CD8-positive, alpha-beta memory T cell (primary cell): ENCODE measurements at places on chromosomes 12 and 14.

DNA sequence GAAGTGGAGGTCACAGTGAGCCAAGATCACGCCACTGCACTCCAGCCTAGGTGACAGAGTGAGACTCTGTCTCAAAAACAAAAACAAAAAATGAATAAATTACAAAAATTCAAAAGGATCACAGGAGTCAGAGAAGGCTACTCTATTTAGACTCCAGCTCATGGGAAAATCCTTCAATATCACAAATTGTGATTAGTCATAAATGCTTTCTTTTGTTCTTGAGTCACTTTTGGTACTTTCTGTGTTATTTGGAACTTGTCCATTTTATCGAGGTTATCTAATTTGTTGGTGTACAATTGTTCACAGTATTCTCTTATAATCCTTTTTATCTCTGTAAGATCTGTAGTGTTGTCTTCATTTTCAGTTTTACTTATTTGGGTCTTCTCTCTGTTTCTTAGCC lies 18.9 kb downstream of the ALDH2 start:
- no peak for DNase-seq

- DNase-seq = peak; percentile 79
These were observed 4.6 kb downstream of the MTRFR start for GRCh38 chr12:123237646-123238329.

DNA sequence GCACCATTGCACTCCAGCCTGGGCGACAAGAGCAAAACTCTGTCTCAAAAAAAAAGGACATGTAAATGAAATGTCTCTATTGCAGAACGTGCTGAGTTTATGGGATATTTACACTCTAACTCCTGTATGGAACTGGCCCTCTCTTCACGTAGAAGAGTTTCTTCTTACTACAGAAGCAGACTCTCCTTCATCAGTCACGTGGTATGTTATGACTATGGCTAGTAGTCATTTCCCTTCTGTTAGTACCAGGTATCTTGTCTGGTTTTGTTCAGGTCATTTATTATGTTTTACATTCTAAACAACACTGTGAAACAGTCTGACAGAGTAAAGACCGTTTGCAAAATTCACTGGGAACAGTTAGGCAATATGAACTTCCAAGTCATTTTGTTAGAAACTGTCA lies 20.3 kb downstream of the KNTC1 start:
- no peak for DNase-seq

DNA sequence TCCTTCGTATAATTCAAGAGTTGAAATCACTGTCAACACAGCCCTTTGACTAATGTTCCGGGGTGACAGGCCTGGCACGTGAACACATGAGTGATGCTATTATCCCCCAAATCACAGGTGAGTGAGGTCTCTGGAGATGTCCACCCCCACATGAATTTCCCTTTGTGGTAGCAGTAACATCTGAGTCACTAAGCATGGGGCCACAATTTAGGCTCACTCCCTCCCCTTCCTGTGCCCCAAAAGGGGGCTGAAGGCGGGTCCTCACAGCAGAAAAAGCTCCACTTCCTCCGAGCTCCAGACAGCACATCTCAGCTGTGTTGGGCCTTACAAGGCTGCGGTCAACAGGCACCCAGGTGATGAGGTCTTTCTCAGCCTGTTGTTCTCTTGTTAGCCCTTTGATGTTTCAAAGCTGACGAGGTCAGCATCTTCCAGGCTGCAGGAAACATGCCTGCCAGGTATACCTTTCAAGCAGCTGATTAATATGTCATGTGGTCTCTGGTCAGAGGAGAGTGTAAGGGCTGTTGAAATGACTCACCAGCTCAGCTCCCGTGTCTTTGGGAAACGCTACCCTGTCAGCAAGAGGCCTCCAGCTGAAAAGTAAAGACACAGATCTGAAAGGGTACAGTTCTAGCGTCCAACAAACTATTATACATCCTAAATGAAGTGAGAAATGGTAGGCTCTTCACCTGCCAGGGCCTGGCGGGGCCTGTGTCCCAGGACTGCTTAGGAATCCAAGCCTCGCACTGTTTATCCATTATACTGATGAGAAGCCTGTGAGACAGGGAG lies 107.3 kb downstream of the ZFP36L1 start:
- DNase-seq = peak; percentile 90

GRCh38 chr14:56759633-56760032 lies 50.6 kb downstream of the OTX2 start:
- DNase-seq = no peak

DNA sequence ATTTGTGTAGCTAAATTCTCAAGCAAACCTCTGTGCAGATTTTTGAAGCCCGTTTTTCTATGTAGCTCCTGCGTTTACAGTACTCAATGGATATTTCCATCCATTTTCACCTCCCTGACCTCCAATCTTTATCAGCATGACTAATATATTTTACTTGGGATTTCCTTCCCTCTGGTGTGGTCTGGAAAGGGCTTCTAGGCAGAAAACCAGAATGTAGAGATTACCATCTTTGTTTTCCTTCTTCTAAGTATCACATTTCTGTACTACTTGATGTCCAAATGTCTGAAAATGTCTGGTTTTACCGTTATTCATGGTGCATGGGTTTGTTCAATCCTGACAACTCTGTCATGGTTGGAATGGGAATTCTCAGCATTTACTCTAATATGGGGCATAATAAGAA lies 907.6 kb upstream of the FLRT2 start:
- DNase-seq = no peak

DNA sequence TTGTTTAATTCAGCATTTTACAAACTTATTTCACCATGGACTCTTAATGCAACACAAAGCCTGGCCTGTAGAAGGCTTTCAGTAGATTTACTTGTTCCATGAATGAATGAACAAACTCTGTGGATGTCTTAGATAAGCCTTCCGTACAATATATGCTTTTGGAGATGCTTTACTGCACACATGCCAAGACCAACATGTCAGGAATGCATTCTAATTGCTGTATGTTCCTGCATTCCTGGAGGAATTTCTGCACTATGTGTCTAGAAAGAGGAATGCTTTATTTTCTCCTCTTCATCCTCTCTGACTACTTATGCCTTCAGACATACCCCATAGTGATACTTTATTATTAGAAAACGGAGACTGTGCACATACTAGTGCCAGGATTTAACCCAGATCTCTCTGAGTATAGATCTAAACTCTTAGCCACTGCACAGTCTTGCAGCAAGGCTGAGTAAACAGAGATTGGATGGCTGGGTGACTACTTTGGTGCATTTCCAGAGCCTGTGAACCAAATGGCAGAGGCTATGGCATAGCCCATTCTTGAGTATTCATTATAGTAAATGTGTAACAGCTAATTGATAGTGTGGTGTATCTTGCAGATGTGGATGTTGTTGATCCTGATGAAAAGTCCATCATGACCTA lies 108.2 kb downstream of the SYNE2 start:
- DNase-seq = no peak

DNA sequence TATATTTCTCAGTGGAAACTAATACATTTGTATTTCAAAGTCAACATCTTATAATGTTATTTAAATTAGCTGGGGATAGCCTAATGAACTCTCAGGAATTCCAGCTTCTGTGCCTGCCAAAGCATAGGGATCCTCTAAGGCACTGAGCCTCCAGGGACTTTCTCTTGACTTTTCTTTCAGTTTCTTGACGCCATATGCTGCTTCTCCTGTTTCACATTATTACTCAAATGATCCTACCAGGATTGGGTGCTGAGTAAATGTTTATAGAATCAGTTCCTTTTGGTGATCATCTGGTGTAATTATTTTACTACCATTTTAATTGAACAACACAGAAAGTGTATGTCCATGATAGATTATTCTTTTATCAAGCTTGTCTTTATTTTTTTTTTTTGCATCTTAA lies 7.9 kb downstream of the METTL25 start:
- DNase-seq = no peak

DNA sequence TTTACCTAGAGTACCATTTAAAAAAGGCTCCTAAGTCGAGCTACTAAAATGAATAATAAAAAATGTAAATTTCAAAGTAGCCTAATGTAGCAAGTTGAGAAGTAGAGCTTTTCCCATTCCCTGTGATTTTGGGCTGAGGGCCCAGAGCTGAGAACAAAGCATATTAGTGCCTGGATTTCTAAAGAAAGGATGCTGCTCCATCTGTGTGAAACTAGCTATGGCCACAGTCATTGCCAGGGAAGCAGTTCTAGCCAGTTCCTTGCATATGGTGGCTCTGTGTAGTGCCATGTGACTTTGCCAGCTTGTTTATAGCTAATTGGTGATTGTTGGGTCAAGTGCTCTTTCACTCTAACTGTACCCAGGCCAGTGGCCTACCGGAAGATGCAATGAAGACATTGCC lies 20.4 kb upstream of the FBXO33 start:
- no peak for DNase-seq

DNA sequence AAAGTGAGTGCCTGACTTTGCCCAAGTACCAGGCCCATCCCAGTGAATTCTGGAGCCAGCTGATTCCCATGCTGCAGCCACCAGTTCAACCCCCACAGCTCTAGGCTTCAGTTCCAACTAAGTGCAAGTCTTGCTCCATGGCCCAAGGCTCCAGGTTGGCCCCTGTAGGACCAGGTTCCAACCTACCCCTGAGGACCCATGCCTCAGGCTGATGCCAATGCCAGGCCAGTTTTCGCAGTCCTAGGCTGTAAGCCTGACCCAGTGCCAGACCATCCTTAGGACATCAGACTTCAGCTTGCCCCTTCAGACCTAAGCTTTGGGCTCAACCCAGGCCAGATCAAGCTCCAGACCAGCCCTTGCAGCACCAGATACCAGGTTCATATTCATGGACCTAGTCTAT lies 352.6 kb downstream of the FSCB start:
- no peak for DNase-seq

GRCh38 chr14:94460631-94461416 lies 8.2 kb upstream of the SERPINA11 start:
- no peak for DNase-seq

DNA sequence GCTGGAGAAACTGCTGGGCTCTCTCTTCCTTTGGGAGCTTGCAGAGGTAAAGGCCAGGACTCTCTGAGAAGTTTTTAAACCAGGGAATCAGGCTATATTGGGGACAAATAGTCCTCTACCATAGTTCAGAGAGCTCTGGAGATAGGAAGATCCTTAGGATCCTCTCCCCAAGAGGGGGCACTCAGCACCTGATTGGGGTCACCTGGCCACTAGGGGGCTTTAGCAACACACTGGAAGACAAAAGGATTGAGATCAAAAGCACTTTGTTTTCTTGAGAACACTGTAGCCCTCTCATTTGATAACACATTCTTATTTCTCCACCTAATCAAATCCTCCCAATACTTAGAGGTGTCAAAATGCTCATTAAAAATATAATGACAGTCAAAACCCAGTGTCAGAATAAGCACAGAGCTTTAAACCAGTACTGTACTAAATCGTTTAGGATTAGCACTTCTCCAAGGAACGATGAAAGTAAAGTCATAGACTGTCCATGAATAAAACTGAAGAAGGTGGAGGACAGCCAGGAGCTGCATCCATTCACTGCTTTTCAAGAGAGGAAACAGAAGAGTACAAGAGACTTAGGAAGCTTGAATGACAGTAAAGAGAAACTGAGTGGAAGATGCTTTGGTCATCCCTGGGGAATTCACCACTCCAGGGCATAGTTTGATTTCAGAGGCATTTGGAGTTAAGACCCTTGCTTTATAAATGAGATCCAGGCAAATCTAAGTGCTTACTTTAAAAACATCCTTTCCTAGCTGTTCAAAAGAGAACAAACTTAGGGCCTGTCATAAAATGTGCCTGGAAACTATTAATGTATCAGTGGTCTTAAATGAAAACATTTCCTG lies 26.5 kb downstream of the BMP4 start:
- no peak for DNase-seq

DNA sequence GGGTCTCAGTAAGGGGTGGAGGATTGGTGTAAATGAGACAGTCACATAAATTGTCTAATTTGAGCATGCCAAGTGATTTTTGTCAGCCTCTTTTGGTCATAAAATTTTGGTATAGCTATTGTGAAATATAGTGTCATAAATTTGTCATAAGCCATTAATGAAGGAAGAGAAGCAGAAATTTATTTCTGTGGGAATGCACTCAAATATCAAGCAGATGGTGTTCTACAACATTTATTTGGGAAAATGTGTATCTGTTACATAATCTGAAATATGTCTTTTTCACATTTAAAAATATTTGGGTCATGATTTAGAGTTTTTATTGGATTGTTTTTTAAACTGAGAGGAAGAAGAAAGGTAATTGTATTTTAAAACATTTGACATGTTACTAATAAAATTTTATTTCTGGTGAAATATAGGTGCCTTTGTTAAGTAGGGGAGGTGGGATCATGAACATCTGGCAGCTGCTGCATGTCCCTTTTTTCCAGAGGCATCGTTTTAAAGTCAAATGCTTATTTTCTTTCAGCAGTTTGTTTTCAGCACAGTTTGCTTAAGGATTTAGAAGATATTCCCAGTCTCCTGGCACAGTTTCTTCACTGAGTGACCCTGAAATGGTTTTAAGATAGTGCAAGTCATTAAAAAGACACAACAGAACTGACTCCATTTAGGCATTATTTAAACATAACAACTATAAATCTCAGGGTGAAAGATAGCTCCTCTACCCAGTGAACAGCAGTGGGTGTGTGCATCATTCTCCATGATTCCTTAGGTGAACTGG lies 371.7 kb downstream of the SNAPC1 start:
- no peak for DNase-seq

DNA sequence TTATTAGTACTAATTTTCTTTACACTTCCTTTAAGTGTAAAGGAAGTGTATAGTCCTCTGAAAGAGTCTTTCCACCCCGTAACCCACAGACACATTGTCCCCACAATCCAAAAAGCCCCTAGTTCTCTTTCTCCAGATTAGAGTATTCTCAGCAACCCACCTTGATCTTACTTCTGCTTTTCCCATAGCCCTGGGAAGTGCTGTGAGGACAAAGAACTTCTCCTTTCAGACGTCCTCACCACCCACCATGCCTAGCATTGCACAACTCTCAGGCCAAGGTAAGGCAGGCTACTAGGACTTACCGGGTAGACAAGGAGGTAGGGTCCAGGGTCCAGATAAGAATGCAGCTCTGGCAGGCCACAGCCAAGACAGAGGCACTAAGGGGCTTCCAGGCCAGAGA lies 7.4 kb downstream of the AAAS start:
- DNase-seq = no peak

GRCh38 chr12:43501703-43502102 lies 50.3 kb downstream of the ADAMTS20 start:
- DNase-seq = no peak

DNA sequence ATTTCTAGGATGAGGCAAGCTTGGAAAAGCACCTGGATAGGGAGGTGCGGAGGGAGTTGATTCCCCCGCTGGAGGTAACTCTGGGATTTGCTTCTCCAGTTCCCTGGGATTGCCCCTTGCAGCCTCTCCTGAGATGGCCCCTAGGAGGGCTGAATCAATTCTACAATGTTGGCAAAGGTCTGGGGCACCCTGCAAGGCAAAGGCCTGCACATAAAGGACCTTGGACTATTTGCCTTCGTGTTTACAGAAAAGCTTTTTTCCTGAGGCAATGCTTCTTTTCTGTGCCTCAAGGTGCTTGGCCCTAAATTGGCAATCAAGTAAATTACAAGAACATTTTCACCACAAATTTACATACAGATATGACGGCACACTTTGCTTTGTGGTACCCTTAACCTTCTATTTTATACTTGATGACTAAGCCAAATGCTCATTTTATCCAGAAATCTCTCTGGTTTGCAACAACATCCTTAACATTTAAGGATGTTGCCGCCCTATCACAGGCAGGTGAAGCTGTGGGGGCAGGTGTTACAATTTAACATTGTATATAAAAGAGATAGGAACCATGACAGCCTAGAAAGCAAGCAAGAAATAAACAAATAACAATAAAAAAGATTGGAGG lies 40.3 kb downstream of the TIMELESS start:
- DNase-seq = no peak

- no peak for DNase-seq
These were observed 9.1 kb downstream of the BORCS5 start for GRCh38 chr12:12365931-12366431.

GRCh38 chr14:60537663-60538062 lies 28.7 kb downstream of the SIX6 start:
- no peak for DNase-seq
